ENCODE measurements at places on chromosomes 11 and 22.

- no peak for DNase-seq
Observed at GRCh38 chr22:44990328-44990727, 19.5 kb downstream of the PHF21B start.

GRCh38 chr11:112225753-112226061 lies 521 bp upstream of the PTS start:
- no peak for DNase-seq

DNA sequence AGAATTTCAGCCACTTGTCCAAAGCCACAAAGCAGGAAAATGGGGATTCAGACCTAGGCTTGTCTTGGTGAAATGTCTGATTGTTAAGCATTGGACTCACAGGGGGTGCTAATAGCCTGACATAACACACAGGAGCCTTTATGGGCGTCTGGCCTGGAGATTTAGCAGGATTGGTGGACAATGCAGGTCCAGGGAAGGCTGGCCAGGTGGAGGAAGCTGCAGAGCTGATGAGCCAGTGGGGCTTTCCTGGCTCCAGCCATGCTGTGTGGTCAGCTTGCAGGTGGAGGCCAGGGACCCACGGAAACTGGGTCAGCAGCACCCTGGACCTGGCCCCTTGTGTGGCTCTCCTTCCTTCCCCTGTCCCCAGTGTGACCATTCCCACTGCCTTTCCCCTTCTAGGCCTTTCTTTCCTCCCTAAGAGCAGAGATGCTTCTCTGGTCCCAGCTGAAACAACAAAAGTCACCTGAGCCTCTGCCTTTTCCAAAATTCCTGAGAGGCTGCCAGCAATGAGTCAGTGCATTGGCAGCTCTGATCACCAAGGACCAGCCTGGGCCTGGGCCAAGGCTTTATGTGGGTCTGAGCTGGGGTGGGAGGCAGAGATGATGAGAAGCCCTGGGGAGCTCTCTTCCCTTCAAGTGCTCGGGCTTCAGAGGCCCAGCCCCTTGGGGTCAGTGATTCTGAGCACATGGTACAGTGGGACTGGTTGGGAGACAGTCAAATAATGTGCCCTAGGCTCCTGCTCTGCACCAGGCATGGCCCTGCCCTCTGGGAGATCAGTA lies 85.2 kb downstream of the CCDC81 start:
- no peak for DNase-seq

DNA sequence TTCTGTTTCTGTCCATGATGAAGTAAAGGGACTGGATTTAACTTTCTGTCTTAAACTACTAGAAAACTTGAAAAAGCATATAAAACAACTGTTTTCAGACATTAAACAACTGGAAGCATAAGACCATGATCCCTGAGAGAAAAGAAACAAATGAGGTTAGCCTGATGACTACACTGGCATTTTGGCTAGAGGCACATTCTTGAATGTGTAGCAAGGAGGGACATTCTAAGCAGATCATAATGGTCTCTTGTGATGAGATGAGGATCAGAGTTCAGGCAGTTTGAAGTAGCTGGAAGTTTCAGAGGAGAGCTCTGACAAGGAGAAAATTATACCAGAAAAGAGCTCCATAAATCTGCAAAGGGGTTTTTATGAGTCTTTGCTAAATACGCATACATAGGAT lies 75.4 kb downstream of the AASDHPPT start:
- DNase-seq, result no peak

- DNase-seq, result no peak
Observed at GRCh38 chr11:124970925-124971324, 16.9 kb downstream of the CCDC15 start.

GRCh38 chr11:96781082-96781481 lies 391.3 kb downstream of the JRKL start:
- DNase-seq, result no peak
